ENCODE measurements at places on chromosomes 6 and 20. TPM values are rescaled to one million over a fixed set of nuclear protein-coding genes. Genes with fewer than 3 reads are reported as not detected.

GRCh38 chr20:6663751-6664388, 103.6 kb upstream of the BMP2 start:
- peak; percentile 66 for DNase-seq

DNA sequence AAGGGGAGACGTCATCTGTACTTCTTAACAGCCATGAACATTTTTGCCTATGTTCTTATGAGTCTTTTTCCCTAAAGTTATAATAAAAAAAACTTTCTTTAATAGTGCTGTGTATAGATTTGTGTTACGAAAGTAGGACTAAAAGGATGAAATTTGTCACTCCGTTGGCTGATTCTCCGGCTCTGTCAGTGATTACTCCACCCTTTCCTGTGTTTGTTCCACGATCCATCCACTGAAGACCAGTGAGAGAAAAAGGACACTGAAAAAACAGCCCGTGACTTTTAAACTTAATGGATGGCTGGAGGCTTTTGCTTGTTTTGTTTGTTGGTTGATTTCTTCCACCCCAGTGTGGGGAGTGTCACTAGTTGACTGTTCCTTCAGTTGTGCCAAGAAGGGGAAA, 232.0 kb upstream of the NOX3 start:
- DNase-seq, result peak; percentile 3

GRCh38 chr6:33632558-33633039, 11.5 kb downstream of the ITPR3 start:
- DNase-seq, result peak; percentile 43

- DNase-seq, result no peak
These were observed 101.9 kb downstream of the NFATC2 start for GRCh38 chr20:51440589-51440988.

GRCh38 chr6:51960419-51960818, 127.0 kb downstream of the PKHD1 start:
- DNase-seq, result no peak

The GTSF1L gene
- polyA plus RNA-seq, result not detected

- no peak for DNase-seq
These were observed 62.2 kb upstream of the KLHL31 start for GRCh38 chr6:53727748-53728147.

Data from endothelial cell of umbilical vein (primary cell).